ENCODE measurements at places on chromosomes 2 and 18.

- no peak for DNase-seq
These were observed 65.2 kb downstream of the C2orf76 start for GRCh38 chr2:119301413-119301812.

GRCh38 chr18:32135625-32136024, 44.0 kb downstream of the RNF138 start:
- DNase-seq = no peak

DNA sequence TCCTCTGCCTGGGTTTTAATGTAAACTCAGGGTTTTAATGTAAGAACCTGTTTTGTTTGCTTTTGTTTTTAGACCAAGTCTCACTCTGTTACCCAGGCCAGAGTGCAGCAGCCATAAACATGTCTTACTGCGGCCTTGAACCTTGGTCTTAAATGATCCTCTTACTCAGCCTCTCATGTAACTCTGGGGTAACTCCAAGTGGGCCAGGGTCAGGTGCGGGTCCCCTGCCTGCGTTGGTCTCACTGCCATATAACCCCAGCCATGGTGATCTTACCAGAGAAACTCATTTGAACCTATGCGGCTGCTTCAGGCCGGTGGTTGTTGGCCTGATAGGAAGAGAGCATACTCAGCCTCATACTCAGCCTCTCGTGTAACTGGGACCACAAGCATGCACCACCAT, 89.3 kb downstream of the AGAP1 start:
- DNase-seq = no peak

DNA sequence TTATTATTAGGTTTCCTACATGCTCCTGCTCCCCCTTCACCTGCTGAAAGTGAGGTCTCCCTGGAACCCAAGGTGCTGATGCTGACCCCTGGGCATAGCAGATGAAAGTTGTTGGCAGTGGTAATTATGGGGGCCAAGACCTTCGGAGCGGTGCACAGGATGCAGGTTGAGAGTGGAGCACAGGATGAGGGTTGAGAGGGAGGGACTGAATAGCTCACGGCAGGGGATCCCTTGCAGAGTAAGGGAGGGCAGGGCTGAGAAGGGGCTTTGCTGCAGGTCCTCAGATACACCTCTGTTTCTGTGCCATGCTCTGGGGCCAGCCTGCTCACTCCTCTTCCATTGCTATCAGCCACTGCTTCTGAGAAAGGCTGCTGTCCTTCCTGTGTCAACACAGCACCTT, 163.3 kb downstream of the FHOD3 start:
- DNase-seq = no peak

DNA sequence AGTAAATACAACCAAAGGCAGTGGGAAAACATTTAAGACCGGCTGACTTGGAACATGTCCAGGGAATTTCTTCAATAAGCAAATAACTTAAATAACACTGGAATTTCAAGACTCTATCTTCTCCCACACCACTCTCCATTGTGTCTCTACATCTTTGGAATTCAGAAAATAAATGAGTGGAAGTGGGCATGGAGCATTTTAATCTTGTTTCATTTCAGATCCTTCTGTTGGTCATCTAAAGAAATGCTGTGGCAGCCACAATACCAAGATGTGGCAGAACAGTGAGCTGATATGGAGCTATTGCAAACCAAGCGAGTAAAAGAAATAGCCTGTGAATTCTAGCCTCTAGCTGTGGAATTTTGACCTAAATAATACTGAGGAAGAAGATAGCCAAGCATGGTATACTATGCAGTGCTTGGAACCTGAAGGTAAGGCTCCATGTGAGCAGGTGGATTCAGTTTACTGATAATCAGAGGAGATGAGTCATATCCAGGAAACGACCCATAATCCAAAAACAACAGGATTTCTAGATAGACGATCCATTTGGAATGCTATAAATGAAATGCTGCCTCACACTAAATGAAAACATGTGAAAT, 157.1 kb upstream of the SCN7A start:
- no peak for DNase-seq

- DNase-seq = peak; percentile 32
These were observed 81.2 kb downstream of the INSIG2 start for GRCh38 chr2:118169359-118170005.
